ENCODE measurements at places on chromosomes 3 and 15.

DNA sequence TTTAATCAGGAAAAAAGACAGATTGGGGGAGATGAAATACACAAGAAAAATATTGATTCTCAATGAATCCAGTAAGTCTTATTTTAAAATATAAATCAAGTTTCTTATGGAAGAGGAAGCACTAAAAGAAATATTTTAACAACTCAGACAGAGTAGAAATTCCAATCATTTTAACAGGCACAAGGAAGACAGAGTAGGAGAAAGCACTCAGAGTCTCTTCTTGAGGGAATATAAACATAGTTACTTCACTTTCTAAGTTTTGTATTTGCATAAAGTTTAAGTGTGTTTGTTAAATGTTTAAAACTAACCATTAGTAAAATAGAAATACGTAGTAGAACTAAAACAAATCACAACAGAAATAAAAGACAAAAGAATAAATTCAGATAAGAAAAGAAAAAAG, 24.5 kb upstream of the RTP4 start:
- DNase-seq, result no peak

GRCh38 chr3:151112731-151113130, 27.3 kb downstream of the MED12L start:
- no peak for DNase-seq

GRCh38 chr3:45066109-45066801, 40.2 kb downstream of the CLEC3B start:
- DNase-seq, result no peak

- no peak for DNase-seq
Measured at GRCh38 chr3:56355570-56356185, 112.6 kb downstream of the ERC2 start.

DNA sequence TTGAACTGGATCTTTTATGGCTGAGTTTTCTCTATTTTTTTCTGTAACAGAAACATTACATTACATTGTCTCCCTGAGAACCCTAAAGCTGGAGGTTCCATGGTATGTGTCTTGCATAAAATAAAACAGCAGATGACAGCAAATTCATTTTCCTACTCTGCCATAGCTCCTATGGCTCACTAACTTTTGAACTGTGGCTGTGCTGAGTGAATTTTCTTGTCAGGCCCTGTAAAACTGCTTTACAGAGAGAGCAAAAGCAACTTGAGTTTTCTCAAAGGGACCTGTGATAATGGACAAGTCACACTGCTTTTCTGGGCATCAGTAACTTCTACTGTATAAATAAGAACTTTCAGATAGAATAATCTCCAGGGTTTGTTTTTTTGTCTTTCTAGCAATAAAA, 129.9 kb upstream of the TSC22D2 start:
- no peak for DNase-seq

GRCh38 chr3:63960048-63960711, 48.0 kb upstream of the SCAANT1 start:
- no peak for DNase-seq

DNA sequence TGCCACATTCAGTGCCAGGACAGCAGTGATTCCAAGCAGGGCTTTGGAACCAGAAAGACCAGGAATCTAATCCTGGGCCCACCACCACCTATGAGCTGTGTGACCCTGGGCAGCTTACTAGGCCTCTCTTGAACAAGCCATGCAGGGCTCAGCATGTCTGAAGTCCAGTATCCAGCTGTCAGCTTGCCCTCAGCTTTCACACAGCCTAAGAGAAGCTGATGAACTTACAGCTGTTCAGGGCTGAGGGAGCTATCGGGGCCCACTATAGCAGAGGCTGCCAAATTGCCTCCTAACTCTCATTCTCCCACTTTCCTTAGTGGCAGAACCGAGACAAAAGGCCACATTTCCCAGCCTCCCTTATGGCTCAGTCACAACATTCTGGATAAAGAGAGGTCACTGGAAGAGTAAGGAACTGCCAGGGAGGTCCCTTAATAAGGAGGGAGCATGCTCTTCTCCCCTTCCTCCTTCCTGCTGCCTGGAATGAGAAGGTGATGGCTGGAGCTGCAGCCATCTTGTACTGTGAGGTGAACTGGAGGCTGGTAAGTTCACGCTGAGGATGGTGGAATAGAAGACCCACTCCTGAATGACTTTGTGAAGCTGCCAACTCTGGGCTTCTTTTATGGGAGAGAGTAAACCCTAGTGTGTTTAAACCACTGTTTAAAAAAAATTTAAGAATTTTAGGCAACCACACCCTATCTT, 34.5 kb downstream of the FEM1B start:
- no peak for DNase-seq

DNA sequence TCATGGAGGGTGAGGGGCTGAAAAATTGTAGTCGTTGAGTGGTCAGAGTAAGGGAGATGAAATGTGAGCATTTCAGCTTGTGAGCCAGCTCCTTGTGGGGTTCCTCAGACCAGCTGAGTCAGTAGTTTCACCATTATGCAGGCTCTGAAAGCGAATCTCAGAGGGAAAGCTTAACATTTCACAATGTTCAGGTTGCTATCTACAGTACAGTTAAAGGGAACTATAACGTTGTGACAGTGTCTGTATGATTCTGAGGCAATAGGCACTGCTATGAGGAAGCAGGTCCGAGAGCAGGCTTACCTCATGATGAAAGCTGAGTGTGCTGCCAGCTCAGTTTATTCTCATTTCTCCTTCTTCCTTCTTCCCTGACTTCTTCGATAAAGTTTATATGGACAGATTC, 469.6 kb downstream of the EDEM1 start:
- no peak for DNase-seq

DNA sequence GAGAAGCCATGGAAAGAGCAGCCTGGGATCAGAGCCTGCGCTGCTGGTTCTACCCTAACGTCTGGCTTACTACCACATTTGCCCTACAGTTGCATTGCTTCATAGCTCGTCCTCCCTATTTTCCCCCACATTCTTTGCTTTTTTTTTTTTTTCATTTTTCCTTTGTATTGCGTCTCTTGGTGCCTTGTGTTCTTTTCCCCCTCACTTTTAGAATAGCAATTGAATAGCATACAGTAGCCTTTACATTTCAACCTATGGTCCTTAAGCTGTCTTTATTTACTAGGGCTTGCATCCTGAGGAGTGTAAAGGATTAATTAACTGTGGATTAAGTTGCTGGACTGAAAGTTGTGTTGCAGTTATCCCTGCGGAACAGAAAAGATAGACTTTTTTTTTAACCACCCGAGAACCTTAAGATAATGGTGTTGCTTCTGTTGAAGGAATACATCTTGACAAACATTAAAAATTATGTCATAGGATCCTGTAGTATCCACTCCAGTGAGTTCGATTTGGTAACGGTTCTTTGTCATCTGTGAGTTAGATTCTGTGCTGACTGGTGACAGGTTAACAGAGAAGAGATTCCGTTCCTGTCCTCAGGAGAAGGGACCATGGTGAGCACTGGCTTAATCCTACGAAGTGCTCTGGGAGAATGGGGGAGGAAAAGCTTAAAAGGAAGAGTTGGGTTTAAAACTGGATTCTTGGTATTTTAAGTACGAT, 417.4 kb upstream of the NAALADL2 start:
- no peak for DNase-seq

DNA sequence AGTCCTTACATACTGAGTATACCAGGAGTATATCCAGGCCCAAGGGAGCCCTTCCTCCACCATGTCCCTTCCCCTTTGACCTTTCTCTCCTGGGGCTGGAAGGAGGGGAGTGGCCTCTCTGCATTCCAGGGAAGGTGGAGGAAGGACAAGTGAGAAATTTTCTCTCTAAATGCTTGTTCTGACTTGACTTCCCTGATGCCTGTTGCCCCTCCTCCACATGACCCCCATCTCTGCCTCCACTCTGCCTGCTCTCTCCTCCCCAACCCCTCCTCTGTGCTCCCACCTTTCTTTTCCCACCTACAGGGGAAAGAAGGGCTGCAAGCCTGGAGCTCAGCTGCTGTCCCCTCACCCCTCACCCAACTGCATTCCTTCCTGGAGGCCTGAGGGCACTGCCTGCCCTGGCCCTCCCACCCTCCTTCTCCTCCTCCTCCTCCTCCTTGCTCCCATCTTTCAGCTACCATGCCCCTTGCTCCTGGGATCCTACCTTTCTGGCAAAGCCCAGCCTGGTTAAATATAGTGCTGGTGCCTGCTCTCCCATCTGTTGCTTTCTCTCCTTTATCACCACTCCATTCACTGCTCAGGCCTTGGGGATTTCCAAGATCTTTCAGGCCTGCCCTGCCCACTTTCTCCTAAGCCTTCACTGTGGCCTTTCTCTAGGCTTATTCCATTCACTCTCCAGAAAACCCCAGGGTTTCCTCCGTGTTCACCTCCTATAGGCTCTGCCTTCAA, 8.5 kb upstream of the DAG1 start:
- no peak for DNase-seq

DNA sequence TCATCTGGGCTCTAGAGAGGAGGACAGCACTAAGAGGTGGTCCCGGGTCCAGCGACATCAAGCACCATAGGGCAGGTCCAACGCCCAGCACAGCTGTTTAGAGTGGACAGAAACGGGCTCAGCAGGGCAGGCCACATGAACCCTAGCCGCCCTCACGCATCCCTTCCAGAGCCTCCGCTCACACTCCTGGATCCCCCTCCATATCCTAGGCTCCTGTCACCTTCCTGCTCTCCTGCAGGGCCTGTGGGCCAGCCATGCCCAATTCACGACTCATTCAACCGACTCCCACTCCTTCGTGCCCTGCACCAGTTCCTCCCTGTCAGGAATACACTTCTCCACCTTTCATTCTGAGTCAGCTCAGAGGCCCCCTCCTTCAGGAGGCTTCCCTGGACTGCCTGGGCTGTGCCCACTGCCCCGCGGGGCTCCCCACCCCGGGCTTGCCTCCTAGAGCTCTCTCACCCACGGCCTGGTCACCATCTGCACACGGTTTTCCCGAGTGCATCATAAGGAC, 90.2 kb downstream of the LINGO1 start:
- no peak for DNase-seq

GRCh38 chr3:122227036-122227781, 43.7 kb downstream of the CASR start:
- no peak for DNase-seq

- DNase-seq, result no peak
Measured at GRCh38 chr3:44966795-44967278, 9.1 kb downstream of the ZDHHC3 start.

DNA sequence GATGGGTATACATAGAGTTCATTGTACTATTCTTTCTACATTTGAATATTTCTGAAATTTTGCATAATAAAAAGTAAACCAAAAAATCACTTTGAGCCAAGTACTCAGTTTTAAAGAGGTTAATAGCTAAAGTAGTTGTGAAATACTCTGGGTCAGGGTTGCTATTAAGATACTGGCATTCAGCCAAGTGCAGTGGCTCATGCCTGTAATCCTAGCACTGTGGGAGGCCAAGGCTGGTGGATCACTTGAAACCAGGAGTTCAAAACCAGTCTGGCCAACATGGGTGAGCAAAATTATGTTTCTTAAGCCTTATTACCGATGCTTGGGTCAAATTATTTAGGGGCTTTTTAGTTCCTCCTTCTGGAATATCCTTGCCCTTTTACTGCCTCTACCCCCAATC, 122.0 kb upstream of the MELTF start:
- no peak for DNase-seq

DNA sequence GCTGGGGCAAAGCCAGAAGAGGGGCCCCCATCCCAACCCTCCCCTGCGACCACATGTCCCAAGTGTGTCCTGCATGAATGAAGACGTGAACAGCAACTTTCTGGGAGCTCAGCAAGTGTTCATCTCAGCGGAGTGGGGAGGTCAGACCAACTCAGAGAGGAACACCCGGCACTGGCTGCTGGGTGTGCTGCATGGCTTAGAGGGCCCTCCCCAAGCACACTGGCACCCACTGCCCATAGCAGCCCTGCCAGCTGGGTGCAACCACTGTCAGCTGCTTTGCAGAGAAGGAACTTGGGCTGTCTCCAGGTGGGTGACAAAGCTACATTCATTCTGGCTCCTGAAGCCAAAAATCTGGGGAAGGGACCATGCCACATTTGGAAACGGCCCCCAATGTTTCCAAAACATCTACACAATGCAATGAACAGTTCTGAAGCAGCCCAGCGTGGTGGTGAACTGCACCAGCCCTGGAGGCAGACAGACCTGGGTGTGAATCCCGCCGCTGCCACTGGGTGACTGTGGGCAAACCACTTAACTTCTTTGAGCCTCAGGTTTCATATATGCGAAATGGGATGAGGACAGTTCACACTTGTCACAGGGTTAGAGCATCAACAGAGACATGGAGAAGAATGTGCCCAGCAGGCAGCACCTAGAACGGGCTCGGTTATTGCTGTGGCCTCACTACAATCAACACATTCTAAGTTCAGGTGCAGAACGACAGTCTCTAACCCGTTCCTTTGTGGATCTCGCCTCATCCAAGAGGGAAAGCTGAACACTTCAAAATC, 145.4 kb downstream of the NUP210 start:
- no peak for DNase-seq

DNA sequence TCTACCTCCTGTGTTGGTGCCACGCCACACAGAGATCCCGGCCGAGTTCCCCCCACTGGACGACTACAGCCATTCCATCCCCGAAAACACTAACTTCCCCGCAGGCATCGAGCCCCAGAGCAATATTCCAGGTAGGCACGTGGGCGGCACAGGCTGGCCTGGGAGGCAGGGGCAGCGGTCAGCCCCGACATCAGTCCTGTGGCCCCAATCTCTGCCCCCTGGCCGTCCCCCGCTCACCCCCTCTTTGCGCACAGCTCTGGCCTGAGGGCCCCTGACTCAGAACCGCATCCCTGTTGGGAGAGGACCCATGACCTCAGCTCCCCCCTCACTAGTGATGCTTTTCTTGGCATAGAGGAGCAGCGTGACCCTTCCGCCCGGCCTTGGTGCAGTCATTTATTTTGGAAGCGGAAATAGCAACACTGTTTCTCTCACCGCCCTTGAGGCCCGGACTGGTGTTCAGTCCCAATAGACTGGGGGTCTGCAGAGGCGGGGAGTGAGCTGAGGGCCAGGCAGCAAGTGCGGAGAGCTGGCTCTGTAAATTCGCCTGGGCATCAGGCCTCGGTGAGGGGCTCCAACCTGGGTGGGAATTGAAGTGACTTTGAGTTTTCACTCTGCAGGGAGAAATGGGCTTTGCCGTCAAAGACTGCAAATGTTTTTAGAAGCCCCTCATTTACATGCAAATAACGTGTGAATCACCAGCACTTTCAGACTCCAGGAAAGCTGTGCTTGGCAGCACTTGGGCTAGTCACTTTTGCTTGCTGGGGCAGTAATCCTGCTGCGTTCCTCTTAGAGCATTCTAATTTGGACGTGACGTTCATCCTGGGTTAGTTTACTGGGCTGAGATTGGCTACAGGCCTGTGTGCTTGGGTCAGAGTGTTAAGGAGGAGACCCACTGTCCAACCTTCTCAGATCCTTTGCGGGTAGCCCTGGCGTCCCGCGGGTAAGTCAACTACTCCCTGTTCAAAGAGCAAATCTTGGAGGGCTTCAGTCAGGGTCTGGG, 88.9 kb downstream of the AAGAB start:
- no peak for DNase-seq

- no peak for DNase-seq
Measured at GRCh38 chr3:138408751-138409570, 25.5 kb upstream of the ESYT3 start.

DNA sequence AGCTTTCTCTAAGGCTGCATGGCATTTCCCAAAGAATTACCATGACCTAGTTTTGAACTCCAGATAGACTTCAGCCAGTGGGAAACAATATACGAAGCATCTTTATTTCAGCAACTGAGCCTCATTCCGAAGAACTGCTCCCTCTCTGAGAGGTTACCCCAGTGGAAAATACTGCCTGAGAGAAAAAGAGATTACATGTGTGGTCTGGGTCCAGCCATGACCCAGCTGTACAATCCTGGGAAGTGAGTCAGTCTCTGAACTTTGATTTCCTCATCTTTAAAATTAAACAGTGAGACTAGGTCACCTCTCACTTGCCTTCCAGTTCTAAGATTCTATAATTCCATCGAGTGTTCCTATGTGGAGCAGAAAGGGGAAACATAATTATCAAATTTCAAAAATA, 42.4 kb downstream of the TNIK start:
- no peak for DNase-seq

GRCh38 chr3:171830518-171830875, 12.7 kb upstream of the TMEM212 start:
- no peak for DNase-seq
